ENCODE measurements at places on chromosomes 12 and 14.

DNA sequence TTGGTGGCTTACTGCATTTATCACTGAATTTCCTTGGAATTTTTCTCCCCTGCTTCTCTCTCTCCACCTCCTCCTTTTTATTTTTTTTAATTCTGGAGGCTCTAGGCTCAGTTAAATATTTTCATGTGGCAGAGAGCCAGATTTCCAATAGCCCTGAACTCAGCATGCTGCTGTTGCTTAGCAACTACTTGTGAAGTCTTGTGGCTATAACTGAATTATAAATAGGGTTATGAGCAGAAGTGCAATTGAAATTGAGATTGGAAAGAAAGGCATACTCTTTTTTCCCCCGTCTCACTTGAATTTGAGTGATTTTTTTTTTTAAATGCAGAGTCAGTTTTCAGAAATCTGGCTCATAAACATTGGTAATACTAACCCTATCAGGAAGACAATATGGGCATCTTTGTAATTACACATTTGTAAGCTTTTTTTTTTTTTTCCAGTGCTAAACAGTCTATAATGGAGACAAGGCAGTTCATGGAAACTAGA, 38.3 kb downstream of the ATF7IP start:
- DNase-seq: peak; percentile 63

DNA sequence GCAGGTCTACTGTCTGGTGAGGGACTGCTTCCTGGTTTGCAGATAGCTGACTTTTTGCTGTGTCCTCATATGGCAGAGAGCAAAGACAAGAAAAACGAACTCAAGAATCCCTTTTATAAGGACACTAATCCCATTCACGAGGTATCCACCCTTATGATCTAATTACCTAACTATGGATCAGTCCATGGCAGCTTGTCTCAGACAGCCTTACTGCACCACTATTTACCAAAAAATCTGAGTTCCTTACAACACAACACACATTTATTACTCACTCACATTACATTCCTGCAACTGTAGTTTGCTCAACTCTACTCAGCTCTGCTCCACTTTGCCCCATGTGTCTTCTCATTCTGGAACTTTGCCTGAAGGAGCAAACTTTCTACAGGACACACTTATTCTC, 10.1 kb upstream of the SLC6A15 start:
- no peak for DNase-seq

GRCh38 chr14:100660498-100660881, 66.2 kb upstream of the DLK1 start:
- DNase-seq: no peak

- no peak for DNase-seq
Observed at GRCh38 chr12:9943240-9943639, 11.1 kb upstream of the CLEC2A start.

- no peak for DNase-seq
Observed at GRCh38 chr14:51457843-51458562, 193.7 kb upstream of the FRMD6 start.

GRCh38 chr12:27337376-27337775, 4.7 kb downstream of the BMAL2 start:
- no peak for DNase-seq

- DNase-seq: peak; percentile 52
Observed at GRCh38 chr14:95516554-95517181, at the start of gene SYNE3. Gene SYNE3 (minus strand): TSS chr14:95516650. CDS start chr14:95475821, 40,829 bp downstream.

GRCh38 chr14:36256126-36256801, 64.2 kb downstream of the MBIP start:
- DNase-seq: no peak

DNA sequence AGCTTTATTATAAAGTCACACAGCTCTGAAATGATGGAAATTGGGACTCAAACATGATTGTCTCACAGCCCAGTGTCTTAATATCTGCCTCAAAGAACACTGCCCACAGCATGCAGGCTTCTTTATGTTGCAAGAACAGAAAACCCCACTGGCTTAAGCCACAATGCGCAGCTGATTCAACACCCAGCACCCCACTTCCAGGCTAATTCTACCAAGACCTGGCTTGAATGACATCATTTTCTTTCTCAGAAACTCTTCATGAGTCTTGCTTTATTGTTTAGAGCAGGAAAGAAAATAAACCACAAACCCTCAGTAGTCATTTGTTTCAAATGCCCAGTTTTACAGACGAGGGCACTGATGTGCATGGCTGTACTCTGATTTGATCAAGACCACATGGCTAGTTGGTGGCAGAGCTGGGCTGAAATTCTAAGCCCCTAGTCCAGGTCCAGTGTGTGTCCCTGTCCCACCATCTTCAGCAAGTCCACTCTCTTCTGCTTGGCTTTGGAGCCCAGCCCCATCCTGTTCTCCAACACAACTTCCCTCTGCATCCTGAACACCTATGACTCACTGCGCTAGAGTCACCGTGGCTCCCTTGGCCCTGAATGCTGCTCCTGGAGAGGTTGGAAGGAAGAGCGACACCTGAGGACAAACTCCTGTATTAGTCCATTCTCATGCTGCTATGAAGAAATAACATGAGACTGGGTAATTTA, 50.3 kb upstream of the SRSF5 start:
- DNase-seq: peak; percentile 27

DNA sequence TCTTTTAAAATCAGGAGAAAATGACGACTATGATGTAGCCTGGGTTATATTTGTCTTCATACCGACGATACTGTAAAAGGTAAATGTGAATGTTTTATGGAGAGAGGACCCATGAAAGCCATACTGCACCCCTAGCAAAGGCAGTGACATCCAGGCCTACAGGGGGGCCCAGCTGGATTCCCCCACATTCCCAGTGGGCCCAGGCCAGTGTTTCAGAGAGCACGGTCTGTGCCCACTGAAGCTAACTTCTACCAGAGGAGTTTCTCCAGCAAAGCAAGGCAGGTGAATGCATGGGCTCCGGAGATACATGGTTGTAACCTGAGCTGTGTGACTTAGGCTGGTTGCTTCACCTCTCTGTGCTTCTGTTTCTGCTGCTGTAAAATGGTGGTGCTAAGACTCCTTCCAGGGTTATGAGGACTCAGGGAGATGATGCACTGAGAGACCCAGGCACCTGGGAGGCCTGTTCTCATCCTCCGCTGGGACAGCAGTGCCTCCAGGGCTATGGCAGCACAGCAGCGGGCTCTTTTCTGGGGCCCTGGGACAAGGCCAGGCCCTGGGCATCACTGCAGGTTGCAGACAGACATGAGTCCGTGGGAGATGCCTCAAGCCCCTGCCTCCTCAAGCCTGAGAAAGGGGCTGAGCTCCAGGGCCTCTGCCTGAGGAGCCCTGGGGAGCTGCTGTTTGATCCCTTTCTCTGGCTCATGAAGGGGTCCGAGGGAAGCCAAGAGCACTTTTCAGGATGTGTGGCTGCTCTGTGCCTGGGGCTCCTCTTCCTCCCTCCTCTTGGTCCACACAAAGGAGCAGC, 73.7 kb downstream of the SERPINA3 start:
- DNase-seq: no peak

DNA sequence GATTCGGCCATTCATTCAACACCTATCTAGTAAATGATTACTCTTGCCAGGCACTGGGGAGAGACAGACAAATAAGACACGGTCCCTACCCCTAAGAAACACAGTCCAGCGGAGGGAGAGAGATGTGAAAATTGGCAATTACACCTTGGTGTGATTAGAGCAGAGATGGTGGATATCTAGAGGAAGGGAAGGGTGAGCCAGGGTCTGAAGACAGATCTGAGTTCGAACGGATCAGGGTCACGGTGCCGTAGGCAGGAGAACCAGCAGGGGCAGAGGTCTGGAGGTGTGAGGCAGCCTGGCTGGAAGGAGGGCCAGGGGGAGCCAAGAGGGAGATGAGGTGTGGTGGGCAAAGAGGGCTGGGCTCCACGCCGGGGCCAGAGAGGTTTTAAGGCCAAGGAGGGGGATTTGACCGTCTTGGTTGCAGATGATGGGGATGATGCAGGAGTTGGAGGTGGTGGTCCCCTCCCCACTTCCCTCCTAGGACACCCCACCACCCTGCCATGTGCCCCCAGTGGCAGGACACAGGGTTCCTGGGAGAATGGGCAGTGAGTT, 27.1 kb downstream of the FAM222A start:
- DNase-seq: no peak

DNA sequence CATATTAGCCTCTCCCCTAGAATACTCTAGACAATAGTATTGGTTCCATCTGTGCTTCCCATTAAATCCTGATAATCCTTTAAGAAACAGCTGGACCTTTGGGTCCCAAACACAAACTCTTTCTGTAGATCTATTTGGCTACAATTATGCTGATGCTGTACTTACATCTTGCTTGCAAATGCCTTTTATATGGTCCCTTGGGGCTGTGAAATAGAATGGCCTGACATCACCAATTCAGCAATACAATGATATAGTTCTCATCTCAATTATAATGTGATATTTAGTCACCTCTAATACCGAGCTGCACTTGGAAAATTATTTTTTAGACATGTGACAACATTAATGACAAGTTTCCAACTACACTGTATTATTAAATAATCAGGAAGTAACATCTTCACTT, 261.5 kb downstream of the SOX5 start:
- no peak for DNase-seq

- DNase-seq: no peak
Observed at GRCh38 chr12:120468325-120468820, 1.2 kb downstream of the SRSF9 start.

GRCh38 chr14:68263563-68264259, 444.1 kb downstream of the RAD51B start:
- DNase-seq: no peak

- peak; percentile 84 for DNase-seq
Observed at GRCh38 chr12:49662998-49663843, 39.9 kb downstream of the PRPF40B start.

DNA sequence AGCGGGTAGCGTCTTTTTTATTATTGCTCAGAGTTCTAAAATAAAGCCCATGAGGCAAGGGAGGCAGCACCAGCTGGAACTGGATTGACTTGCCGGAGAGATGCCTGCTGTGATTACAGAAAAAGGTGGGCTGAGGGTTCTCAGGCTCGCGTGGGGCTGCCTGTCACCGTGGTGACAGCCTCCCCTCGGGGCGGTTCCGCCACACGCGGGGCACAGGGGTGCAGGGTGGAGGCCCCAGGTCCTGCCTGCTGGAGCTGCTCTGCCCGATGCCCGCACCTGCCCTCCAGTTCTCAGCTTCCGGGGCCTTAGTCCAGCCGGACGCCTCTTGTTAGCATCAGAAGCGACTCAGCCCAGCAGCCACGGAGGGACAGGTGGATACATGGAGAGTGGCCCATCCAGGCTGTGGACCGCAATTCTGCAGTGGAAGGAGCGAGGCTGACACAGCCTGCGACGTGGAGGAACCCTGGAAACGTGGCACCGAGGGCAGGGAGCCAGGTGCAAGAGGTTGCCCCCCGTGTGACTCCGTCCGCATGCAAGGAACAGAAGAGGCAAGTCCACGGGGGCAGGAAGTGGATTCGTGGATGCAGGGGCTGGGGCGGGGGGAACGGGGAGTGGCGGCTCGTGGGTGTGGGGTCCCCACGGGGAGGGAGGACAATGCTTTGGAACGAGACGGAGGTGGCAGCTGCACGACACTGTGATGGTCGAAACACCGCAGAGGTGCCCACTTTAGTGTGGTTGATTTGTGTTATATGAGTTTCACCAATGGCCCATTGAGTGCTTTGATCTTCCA, 79.5 kb downstream of the GALNT9 start:
- no peak for DNase-seq

GRCh38 chr14:31235462-31235861, 27.9 kb upstream of the HECTD1 start:
- DNase-seq: no peak

GRCh38 chr12:95205685-95206084, 11.6 kb downstream of the FGD6 start:
- no peak for DNase-seq

- no peak for DNase-seq
Observed at GRCh38 chr12:7915661-7916403, 20.2 kb downstream of the SLC2A3 start.

DNA sequence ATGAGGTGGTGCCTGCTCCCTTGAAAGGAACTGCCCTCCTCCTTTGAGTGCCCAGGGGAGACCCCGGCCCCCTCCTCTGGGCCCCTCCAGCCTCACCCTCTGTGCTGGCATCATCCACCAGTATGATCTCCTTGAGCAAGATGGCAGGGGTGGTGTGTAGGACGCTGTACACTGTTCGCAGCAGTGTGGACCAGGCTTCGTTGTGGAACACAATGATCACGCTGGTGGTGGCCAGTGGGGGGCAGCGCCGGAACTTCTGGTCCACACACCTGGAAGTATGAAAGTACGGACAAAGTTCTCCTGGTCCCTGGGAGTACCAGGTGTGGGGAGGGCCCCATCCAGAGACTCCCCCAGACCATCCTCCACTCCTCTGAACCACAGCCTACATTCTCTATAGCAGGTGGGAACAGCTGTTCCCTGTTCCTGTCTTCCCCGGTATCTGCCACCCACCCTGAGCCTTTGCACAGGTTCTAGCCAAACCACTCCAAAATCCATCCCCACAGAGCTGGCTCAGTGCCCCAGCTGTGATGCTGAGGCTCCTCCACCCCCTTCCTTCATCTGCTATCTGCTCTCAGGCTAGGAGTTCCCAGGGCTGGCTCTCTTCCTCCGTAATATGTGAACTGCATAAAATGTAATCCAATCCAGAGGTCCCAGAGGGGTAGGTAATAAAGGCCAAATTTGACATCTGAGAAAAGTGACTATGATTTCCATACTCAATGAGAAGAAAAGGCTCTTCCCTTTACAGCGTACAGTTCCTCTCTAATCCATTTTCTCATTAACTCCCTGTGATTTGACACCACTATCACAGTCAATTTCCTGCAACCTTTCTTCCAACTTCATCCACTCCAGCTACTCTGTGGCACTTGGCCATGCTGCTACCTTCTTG, 13.9 kb downstream of the GALNT6 start:
- no peak for DNase-seq

DNA sequence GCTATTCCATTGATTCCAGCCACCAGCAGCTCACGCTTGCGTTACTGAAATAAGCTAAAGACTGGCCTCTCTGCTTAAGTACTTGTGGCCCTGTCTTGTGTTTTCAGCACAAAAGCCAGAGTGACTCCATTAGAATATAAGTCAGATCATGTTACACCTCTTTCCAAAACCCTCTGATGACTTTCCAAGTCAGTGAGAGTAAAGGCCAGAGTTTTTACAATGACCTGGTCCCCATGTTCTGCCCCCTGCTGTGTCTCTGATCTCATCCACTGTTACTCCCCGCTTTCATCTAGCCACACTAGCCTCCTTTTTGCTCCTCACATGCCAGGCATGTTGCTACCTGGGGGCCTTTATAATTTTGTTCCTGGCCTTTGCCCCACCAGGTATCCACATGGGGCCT, 6.9 kb upstream of the CKAP4 start:
- no peak for DNase-seq

- DNase-seq: no peak
Observed at GRCh38 chr12:130540376-130540775, 175.7 kb downstream of the RIMBP2 start.

DNA sequence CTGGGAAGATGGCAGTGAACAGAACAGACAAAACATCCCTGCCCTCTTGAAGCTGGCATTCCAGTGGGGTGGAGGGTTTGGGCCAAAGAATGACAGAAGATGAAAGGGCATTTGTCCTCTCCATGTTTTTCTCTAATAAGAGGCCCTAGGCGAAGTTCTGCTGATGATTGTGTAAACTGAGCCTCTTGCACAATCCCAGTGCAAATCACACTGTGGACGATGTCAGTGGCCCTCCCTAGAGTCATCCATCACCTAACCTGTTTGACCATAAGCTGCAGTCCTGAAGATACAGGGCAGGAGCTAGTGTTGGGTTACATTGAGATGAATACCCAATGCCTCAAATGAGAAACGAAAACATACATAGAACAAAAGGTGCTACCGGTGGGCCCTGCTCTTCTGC, 622.4 kb upstream of the TBX3 start:
- no peak for DNase-seq

- no peak for DNase-seq
Observed at GRCh38 chr12:2221030-2221621, 168.3 kb downstream of the CACNA1C start.
